ENCODE measurements at places on chromosomes 5 and 9. TPM values are rescaled to one million over a fixed set of nuclear protein-coding genes. Genes with fewer than 3 reads are reported as not detected.

DNA sequence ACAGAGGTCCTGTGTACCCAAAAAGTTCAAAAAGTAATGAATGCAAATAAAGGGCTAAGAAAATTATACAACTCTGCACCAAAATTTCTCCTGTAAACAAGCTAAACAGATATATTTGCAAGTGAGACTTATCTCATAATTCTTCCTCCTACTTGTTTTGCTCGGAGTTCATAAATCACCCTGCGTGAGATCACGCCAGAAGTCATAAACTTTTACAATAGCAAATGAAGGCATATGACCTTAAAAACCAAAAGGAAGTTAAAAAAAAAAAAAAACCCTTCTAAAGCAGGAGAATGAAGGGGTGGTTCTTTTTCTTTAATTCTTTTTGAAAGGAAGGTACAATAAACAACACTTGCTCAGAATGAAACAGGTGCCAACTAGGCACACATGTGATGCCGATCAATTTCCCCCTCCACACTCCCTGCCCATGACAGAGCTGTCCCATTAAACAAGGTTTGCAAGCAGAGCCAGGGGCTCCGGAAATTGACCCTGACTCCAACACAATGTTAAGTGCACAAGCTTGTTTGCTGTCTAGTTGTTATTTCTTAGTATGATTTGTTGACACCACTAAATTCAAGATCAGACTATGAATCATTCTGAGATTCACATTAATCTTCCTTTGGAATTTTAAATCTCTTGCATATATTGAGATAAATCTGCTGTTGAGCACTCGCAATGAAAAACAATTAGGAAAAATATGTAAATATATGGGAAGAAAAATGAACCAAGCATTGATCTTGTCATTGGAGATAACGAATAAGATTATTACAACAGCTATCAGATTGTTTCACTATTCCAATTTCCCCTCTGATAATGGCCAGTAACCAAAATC lies 46.3 kb downstream of the DROSHA start:
- DNase-seq = no peak

GRCh38 chr9:133521122-133522072 lies 3.4 kb downstream of the MYMK start:
- no peak for DNase-seq

- DNase-seq = peak; percentile 23
Observed at GRCh38 chr9:101235105-101235866, 149.5 kb downstream of the BAAT start.

The MYOZ3 gene
- polyA plus RNA-seq = 13.3 TPM

The TNFSF15 gene
- 11.8 TPM for polyA plus RNA-seq

Data from right lung (tissue), 10 donors.